ENCODE measurements at places on chromosomes 4 and X.

GRCh38 chr4:152448854-152449253, 87.0 kb downstream of the FBXW7 start:
- no peak for DNase-seq

- no peak for DNase-seq
Observed at GRCh38 chr4:150039274-150040127, 38.7 kb upstream of the DCLK2 start.

DNA sequence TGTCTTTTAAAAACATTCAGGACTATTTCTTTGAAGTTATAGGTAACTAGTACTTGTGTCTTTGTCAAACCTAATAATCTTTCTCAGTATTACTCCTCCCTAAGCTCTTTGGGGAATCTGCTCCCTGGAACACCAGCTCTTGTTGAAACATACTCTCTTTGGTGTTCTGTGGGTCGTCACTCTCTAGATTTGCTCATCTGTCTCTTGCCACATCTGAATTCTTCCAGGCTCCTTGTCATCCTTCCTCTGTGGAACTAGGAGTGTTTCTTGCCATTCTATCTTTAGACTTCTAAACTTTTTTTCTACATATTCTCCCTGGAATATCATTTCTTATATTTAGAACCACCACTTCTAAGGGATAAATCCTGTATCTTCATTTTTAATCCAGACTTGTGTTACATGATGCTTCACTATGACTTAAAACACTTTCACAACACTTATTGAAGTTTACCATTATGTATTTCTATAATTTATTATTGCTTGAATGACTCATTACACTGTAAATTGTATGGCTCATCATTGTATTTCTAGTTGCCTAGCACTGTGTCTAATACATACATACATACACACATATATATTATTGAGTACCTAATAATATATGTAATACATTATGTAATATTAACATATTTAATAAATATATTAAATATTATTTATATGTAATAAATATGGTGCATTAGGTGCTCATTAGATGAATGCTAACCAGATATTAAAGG, 186.1 kb downstream of the TMA16 start:
- no peak for DNase-seq

DNA sequence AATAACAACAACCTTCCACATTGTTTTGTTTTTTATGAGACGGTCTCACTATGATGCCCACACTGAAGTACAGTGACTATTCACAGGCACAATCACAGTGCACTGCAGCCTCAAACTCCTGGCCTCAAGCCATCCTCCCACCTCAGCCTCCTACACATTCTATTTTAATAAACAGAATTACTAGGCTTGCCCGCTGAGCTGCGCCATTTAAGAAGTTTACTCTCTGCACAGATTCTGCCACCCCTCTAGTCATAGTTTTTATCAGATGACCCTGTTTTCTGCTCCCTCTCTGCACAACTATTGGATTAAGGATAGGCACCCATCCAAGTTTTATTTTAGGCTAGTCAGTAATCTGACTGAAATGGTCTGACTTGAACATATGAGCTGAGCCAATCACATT, 11.3 kb upstream of the COX18 start:
- DNase-seq, result no peak

- DNase-seq, result no peak
Observed at GRCh38 chr4:3137908-3138307, 63.4 kb downstream of the HTT start.

DNA sequence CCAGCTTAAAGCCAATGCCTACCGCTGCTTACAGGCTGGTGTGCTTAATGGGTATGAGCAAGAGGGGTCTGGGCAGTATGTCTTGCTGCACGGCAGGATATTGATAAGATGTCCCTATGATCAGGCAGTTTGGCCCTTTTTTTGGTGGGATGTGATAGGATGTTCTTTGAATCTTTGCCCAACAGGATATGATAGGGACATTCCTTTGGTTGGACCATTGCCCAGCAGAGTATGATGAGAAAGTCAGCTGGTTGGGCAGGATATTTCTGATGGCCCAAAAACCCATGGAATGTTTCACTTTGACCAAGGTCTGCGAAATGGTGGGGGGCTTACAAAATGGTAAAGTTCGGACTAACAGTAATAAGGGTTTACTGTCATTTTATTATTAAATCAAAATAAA, 1060.6 kb downstream of the STIM2 start:
- DNase-seq, result no peak

DNA sequence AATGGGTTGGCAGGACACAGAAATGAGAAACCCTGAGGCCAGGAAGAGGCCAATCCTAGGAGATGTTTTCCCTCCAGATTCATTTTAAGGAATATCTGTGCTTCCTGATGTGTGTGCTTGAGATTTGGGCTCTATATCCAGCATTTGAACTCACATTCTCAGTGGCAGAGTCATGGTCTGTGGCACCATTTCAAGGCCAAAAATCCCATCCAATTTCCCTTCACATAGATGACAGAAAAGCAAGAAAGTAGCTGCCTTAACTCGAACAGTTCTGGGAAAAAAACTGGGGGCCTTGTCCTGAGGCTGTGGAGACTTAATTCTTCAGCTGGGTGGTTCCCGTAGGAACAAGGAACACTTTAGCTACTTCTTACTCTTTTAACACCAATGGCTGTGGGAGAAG, 27.4 kb downstream of the TAF7L start:
- DNase-seq, result no peak

DNA sequence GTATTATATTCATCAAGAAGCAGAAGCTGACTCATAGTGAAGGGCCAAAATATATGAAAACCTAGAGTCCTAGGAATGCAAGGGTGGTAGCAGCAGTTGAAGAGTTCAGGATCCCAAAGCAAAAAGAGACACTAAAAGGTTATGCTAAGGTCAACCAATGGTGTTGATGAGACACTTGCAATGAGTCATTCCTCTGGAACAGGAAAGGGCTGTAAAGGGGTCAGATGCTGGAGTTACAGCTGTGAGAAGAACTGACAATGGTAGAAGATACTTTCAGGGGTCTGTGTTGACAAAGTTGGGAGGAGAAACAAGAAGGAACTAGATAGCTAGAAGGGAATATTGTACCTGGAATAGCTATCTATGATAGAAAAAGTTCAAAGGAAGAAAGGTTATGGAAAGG, 47.5 kb downstream of the ZGRF1 start:
- DNase-seq, result no peak

GRCh38 chrX:68831405-68832100, 2.7 kb downstream of the EFNB1 start:
- DNase-seq, result no peak
